Activated CD8-positive, alpha-beta memory T cell treated with anti-CD3 and anti-CD28 coated beads, Interleukin-2, amount 50 U/mL, for 4 hours (primary cell): ENCODE measurements at places on chromosomes 4 and X.
A peak's percentile ranks its signal among the peaks of the same experiment; 100 is the strongest.

DNA sequence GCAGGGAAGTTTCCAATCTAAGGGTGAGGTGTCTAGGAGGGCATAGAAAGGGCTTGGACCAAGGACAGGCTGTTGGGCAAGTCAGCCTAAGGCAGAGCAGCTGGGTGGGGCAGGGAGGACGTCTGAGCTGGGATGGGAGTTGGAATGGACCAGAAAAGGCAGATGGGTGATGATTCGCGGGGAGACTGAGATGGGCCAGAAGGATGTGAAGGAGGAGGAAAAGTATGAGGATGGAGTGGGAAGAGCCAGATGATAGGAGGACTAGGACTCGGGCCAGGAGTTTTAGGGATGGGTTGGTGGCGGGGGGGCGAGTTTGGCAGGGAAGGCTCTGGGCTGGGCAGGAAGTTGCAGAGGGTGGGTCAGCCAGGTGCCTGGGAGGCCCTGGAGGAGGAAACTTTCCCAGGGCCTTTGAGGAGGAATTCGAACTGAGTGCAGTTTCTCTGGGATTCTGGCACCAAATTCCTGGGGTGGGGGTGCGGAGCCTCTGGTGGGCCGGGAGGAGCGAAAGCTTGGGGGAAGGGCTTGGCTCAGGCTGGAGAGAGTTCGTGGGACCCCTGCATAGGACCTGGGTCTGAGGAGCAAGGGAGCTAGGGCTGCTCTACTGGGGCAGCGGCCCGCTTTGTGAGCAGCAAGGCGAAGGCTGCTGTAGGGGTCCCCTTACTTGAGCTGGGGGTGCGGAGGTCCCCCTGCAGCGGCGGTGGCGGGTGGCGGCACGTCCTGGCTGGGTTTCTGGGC is 8.7 kb upstream of the TIMP1 start:
- no peak for DNase-seq

DNA sequence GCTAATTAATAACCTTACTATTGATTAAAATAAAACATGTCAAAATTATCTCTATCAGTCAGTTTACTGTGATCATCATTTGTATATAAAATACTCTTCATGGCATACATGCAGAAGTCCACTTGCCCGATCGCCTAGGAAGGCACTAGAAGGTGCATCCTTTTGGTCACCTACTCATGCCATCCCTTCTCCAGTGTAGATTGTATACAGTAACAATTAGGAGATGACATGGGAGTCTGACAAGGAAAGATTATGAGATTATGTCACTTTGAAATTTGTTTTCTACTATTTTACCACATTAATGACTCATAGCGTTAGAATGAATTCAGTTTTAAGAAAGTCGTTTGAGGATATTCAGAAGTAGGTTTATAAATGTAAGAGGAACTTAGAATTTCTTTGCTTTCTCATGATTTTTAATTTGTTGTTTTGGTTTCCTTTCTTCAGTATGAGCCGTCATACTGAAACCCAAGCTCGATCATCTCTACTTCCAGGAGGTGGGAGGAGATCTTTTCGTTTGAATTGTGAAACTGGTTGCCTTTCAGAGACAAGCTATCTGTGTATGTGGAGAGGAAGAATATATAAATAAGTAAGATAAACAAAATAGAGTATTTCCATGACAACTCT is 51.1 kb upstream of the UNC5C start:
- no peak for DNase-seq

DNA sequence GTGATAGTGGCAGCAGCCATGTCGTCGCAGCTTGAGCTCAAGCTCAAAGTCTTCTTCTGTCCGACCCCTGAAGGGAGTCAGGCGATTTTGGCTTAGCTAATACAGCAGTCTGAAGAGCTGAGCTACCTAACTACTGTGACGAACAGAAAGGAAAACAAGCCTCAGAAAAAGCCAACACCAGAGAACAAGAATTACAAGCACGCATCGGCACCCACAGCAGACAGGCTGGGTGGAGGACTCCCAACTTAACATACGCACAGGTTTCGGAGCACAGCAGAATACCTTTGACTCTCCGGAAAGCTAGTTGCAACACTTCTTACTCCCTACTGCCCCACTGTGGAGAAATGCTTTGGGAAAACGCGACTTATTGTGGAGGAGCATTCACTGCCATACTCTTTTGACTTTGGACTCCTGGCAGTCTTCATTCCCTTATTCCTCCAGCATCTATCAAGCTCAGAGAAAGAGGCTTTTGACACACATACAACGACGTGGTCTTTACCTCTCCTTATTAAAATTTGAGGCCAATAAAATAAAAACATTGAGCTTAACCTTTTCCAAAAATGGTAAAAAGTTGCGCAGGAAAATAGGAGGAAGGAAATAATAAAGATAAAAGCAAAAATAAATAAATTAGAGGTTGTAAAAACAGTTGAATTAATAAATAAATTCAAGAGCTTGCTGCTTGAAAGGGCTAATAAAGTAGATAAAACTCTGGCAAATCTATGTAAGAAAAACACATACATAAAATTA is 41.3 kb upstream of the GPC3 start:
- DNase-seq = peak; percentile 15

DNA sequence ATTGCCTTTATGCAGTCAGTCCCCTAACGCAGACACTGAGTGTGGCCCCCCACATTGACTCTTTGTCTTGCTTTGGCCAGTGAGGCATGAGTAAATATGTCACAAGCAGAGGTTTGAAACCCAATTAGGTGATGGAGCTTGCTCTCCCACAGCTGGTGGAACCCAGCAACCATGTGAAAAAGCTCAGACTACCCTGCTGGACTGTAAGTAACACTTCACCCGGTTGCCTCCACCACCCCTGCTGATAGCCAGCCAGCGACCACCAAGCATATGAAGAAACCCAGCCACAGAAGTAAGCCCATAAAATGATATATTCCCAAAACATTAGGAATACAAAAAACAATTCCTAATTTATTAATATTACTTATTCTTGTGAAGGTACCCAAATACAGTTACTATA is 21.6 kb upstream of the PDCL2 start:
- DNase-seq = no peak

GRCh38 chr4:145418739-145419138 is 62.9 kb upstream of the SMAD1 start:
- no peak for DNase-seq

GRCh38 chrX:137432609-137433008 is 133.3 kb upstream of the ZIC3 start:
- no peak for DNase-seq

DNA sequence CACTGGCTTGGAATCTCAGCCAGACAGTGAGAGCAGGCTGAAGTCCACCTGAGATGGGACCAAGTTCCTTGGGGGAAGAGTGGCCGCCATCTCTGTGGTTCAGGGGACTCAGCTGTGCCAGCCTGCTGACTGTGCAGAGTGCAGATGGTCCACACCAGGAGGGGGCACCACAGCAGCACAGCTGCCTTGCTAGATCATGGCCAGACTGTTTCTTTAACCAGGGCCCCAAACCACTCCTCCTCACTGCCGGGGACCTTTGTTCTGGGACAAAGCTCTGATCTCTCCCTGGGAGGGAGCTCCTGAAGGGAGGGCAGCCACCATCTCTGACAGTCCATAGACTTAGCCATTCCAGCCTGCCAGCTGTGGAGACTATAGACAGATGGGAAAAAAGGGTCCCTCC is 2189.6 kb downstream of the PCDH7 start:
- no peak for DNase-seq

GRCh38 chr4:79917246-79917645 is 155.8 kb downstream of the ANTXR2 start:
- DNase-seq = peak; percentile 49

GRCh38 chr4:11293866-11294265 is 134.8 kb downstream of the HS3ST1 start:
- DNase-seq = no peak

DNA sequence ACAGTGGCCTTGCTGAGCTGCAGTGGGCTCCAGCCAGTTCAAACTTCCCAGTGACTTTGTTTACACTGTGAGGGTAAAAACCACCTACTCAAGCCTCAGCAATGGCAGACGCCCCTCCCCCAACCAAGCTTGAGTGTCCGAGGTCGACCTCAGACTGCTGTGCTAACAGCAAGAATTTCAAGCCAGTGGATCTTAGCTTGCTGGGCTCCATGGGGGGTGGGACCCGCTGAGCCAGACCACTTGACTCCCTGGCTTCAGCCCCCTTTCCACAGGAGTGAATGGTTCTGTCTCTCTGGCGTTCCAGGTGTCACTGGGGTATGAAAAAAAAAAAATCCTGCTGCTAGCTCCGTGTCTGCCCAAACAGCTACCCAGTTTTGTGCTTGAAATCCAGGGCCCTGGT is 168.9 kb upstream of the INTU start:
- no peak for DNase-seq
